ENCODE measurements at places on chromosomes 6 and 20. TPM values are rescaled to one million over a fixed set of nuclear protein-coding genes. Genes with fewer than 3 reads are reported as not detected.
A peak's percentile ranks its signal among the peaks of the same experiment; 100 is the strongest.

GRCh38 chr20:53312957-53313356, 280.7 kb downstream of the ZNF217 start:
- no peak for DNase-seq

GRCh38 chr20:38196592-38196991, 31.5 kb upstream of the TGM2 start:
- no peak for DNase-seq

GRCh38 chr6:11263291-11263775, 30.9 kb upstream of the NEDD9 start:
- peak; percentile 21 for DNase-seq

- DNase-seq = peak; percentile 67
Observed at GRCh38 chr20:57390604-57391438, at the start of gene RBM38. Gene RBM38 (plus strand): TSS chr20:57391396. CDS start chr20:57391582, 186 bp downstream.

The MED23 gene
- 7.3 TPM for polyA plus RNA-seq

The DDX39B gene
- 441 TPM for polyA plus RNA-seq

The HLA-DOB gene
- polyA plus RNA-seq = 0.07 TPM

The POFUT1 gene
- polyA plus RNA-seq = 29.2 TPM

The XKR7 gene
- polyA plus RNA-seq = not detected

The KIF6 gene
- 0.39 TPM for polyA plus RNA-seq

The GJA10 gene
- polyA plus RNA-seq = not detected
